ENCODE measurements at places on chromosomes 12 and 14.

- DNase-seq: no peak
These were observed 71.9 kb downstream of the TUNAR start for GRCh38 chr14:95948558-95948981.

- no peak for DNase-seq
These were observed 4.8 kb upstream of the DGLUCY start for GRCh38 chr14:91108941-91109611.

GRCh38 chr12:30110958-30111586 is 327.3 kb upstream of the TMTC1 start:
- DNase-seq: no peak

DNA sequence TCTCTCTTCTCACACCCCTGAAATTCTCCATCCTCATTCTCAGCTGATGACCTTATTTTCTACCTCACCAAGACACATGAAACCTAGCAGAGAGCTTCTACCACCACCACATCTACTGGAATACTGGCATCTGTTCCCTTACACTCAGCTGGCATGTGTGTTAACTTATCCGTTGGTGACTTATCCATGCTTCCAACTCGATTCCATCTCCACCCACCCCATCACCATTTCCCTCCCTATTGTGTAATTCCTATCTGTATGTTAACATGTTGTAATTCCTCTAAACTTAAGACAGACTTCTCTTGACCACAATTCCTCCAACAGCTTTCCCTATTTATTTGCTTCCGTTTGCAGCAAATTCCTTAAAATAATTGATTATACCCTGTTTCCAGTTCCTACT is 15.4 kb downstream of the C1S start:
- no peak for DNase-seq

- DNase-seq: no peak
These were observed 114.7 kb upstream of the MYL2 start for GRCh38 chr12:111034886-111035577.

DNA sequence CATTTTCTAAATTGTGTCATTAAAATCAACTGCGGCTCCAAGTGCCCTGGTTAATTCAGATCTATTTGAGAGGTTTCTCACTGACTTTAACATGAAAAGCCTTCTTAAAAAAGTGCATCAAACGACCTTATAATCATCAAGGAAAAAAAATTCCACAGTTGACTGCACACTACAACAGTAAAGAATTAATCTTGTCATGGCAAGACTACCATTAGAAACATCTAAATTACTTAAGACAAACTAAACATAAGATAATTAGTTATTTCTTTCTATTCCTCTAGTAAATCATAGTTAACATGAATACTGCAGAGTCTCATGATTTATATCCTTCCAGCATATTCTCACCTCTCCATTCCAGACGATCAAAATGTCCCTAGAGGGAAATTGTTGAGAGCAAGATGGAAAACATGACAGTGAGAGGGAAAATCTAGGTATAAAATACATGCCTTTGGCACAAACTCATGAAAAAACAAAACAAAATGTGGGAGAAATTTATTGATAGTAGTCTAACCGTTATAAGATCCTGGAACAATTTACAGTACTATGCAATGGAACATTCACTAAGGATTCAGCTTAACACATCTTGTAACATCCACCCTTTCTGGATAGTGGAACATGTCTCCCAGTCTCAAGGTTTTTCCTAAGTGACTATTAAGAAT is 112.5 kb downstream of the PRKD1 start:
- no peak for DNase-seq

GRCh38 chr14:87691042-87691881 is 301.7 kb downstream of the GALC start:
- no peak for DNase-seq

- DNase-seq: peak; percentile 51
These were observed 65.9 kb downstream of the RNFT2 start for GRCh38 chr12:116804051-116804450.

GRCh38 chr12:109773384-109774011 is 59.7 kb downstream of the TRPV4 start:
- peak; percentile 49 for DNase-seq

DNA sequence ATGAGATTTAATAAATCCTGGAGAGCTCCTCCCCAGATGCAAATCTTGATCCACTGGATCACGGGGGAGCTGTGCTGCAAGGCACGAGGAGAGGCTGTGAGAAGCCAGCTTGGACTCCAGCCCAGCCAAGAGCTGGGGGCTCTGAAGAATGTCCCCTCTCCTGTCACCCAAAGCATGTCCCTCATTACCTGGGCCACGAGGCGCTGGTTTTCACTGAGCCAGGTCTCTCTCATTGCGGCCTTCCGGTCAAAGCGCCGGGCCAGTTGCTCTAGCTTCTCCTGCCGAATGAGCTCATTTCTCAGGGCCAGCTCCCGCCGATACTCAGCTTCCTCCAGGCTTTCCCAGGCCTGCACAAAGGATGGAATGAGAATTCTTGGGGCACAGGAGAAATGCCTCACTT is 83.3 kb downstream of the SPTB start:
- DNase-seq: no peak

DNA sequence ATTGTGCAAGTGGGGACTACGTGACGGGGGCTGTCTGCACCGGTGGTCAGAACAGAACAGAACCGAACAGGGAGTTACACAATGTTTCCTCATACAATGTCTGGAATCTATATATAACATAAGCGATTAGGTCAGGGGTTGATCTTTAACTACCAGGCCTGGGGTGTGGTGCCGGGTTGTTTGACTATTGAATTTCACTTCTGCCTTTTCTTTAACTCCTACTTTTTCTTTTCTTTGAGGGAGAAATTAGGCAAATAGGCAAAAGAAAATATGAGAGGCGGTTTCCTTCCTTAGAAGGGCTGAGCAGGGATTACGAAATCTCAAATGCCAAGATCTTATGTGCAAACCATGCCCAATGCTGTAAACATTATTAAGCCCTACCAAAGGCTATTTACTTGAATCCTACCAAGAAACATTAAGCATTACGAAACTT is 140.3 kb downstream of the SLC38A6 start:
- no peak for DNase-seq

DNA sequence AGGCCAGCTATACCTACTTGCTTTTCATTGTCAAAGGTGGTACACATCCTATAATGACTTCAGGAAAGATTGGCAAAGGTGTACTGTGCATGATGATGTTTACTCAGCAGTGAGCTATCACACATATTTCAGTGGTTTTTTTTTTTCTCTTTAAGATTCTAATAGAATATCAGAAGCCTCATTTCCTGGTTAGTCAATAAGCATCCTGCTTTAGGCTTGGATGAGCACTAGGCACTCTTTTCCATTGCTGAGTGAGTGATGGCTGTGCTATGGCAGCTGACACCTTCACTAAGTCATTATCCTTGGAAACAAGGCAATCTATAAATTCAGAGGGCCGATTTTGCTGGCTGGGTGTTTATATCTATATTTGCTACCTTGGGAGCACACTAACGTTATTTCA is 161.1 kb upstream of the RASSF8 start:
- no peak for DNase-seq

DNA sequence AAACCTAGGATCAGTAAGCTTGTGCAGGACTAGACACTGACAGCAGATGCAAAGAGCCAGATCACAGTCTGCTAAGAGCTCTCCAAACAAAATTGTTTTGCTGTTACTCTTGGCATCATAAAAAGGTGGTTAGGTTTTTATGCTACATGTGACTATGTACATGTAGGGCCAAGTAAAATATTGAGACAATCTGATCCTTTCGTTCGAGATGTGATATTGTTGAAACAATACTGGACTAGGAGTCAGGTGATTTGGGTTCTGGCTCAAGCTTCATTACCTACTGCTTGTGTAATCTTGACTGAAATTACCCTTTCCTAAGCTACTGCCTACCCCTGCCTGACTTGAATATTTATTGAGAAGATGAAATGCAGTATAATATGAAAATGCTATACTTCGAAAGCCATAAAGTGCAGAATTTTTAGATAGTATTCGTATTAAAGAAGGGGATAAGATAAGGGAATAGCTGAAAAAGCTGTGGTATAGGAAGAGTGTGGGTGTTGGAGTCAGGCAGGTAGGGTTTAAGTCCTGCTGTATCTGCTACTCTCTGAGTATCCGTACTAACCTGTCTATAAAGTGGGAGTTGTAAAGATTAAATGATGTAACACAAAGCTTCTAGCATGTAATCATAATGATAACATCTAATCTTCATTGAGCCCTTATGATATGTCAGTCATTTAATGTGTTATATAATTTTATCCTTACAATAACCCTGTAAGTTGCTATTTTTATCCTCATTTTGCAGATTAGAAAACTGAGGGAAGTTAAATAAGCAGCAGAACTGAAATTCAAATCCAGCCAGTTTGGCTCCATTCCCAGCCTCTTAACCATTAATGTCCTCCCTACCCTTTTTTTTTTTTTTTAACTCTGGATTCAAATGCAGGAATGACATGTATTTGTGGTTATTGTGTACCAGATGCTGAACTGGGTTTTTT is 38.6 kb upstream of the ATF1 start:
- DNase-seq: no peak

- no peak for DNase-seq
These were observed 71.7 kb downstream of the PTPRO start for GRCh38 chr12:15393995-15394394.

DNA sequence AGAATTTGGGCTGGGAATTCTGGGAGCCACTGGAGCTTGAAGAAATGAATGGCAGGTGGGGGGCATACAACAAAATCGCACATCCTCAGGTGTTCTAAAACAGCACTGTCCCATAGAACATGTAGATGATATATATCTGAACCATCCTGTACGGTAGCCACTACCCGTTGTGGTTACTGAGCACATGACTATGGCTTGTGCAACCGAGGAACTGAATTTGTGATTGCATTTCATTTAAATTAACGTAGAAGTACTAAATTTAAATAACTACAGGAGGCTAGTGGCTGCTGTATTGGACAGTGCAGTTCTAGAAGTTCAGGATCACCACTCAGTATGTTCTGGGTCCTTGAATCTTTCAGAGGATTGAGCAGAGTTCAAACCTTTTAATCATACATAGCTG is 172.4 kb downstream of the PHETA1 start:
- DNase-seq: no peak

DNA sequence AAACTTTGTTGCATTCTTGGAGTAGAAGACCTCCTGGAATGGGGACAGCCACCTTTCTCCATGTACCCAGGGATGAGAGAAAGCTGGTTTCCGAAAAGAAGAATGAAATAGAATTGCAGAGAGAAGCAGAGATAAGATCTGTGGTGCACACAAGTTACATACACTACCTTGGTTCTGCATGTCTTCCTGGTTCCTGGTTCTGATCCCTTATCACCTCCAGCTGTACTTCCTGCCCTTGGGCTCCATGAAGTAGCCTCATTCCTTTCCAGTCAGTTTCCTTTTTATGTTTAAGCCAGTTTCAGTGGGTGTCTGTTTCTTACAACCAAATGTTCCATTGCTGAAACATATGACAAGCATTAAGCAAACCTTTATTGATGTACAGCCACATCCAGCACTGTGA is 69.3 kb downstream of the FBXW8 start:
- no peak for DNase-seq

- DNase-seq: no peak
These were observed 2.3 kb downstream of the RFX4 start for GRCh38 chr12:106585105-106585520.

DNA sequence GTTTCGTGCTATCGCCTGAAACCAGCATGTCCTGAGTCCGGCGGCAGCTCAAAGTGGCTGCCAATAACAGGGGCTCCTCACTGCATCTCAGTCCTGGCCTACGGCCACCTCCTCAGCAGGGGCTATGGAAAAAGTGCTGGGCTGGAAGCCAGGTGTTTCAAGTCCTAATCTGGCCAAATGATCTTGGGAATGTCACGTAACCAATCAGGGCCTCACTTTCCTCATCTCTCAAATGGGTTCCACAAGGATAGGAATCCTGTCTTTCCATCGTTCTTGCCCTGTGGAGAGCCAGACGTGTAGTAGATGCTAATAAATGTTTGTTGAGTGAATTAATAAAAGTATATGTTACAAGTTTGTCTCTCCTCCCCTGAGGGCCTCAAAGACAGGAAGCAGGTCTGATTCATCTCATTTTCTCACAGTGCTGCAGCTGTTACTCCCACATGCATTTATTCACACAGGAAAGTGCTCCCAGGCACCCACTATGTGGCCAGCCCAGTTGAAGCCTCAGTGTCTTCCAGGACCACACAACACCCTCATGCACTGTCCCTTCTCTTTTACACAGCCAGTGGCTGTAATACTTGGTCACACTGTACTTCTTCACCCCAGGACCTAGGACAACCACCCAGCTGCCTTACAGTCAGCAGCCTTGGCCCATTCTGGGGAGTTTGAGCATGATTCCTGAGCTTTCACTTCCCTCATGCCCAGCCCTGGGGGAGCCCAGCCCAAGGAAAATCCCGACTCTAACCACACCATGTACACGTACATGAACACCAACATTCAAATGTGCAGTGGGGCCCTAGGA is 5.0 kb downstream of the CMKLR1 start:
- peak; percentile 41 for DNase-seq

DNA sequence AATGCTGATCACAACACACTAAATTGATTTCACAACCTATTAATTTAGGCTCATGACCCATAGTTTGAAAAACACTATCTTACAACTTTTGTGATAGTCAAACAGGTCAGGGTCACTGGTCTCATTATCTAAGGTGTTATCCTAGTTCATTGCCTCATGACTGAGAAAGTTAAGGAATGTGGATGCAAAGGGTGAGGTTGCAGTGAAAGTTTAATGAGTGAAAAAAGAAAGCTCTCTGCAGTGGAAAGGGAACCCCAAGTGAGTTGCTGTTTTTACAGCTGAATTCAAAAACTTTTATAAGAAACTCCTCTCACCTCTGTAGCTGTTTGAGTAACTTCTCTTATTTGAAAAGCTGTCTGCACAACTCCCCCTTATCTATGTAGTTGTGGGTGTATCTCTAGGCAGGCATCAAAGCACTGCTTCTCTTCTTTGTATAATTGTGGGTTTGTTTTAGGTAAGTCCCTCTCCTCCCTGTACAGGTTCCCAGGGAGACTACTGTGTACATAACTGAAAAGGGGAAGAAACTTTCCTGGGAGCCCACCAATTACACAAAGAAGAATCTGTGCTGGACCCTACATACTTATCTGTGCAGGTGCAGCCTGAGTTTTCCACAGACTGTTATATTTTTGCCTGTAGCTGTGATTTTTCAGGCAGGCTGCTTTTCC is 18.9 kb downstream of the DNAL1 start:
- DNase-seq: no peak

GRCh38 chr12:43807386-43807785 is 1.3 kb upstream of the TWF1 start:
- no peak for DNase-seq

DNA sequence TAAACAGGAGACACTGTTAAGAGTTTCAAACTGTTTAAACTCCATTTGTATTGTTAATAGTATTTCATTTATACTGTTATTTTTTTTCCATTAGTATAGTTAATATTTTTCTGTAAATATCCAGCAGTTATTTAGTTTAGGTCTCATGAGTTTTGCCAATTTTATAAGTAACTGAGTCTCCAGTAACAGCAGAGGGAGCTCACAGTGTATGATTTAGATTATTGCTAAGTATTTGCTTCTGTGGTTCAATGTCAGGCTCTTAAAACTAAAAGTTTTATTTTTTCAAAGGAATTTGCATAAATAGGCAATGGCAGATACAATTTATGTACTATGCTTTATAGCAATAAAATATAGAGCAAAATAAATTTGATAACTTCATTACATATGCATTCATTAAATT is 209.7 kb downstream of the ATXN7L3B start:
- no peak for DNase-seq

All from Jurkat, Clone E6-1 (cell line).